ENCODE measurements at places on chromosomes 1 and 21.

GRCh38 chr1:155198547-155198906, 9.2 kb downstream of the THBS3 start:
- DNase-seq, result no peak

GRCh38 chr1:156232201-156232894, 9.6 kb upstream of the BGLAP start:
- DNase-seq, result no peak

- no peak for DNase-seq
Observed at GRCh38 chr1:2283991-2284895, 56.1 kb downstream of the SKI start.

DNA sequence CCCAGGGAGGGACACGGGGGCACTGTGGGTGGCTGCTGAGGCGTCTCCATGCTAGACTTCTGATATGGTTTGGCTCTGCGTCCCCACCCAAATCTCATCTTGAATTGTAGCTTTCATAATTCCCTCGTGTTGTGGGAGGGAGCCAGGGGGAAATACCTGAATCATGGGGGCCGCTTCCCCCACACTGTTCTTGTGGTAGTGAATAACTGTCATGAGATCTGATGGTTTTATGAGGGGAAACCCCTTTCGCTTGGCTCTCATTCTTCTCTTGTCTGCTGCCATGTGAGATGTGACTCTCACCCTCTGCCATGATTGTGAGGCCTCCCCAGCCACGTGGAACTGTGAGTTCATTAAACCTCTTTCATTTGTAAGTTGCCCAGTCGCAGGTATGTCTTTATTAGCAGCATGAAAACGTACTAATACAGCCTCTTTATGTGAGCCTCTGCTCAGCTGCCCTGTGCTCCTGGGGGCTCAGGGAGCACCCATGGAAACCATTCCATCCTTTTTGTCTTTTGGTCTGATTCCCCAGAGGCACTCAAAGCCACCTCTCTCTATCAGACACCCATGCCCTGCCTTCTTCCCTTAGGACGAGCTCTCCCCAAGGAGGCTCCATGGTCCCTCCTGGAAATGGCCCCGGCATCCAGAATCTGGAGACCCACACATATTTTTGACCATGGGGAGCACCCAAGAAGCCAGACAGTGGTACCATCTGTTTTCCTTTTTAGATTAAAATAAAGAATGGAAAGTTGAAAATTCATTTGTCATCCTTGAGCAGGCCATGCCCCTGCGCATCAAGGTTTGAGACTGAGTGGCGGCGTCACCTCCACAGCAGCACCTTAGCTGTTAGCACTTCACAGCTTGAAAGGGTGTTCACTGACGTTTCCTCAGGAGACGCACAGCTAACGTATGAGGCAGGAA, 65.9 kb upstream of the FAM20B start:
- no peak for DNase-seq

- DNase-seq, result no peak
Observed at GRCh38 chr1:88726697-88727096, 42.6 kb downstream of the PKN2 start.

DNA sequence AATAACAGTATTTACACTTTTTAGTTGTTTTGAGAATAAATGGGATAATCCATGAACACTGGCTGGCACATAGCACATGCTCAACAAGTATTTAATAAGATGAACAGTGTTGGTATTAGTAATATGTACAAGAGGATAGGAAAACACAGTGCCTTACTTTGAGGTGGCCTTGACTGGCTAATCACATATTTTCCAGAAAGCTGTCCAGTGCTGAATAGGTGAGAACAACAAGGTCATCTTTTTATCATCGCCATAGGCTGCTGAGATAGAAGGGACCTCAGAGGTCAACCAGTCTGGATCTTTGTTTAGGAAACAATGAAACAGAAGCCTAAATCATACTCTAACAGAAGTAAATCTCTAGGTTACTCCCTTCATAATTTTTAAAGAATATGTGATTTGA, 89.7 kb upstream of the BCL9 start:
- no peak for DNase-seq
